ENCODE measurements at places on chromosomes 13 and 19. TPM values are rescaled to one million over a fixed set of nuclear protein-coding genes. Genes with fewer than 3 reads are reported as not detected.

The NLRP9 gene
- not detected for total RNA-seq

The PTOV1 gene
- 69.3 TPM for total RNA-seq

The NACC1 gene
- 74.5 TPM for total RNA-seq

The CASP14 gene
- not detected for total RNA-seq

The PSPN gene
- 2.7 TPM for total RNA-seq

The ACER1 gene
- total RNA-seq, result 0.30 TPM

The ARMC6 gene
- total RNA-seq, result 19.7 TPM

The ECSIT gene
- 24.8 TPM for total RNA-seq

The OR4F17 gene
- not detected for total RNA-seq

The MAST3 gene
- total RNA-seq, result 29.9 TPM

The KIR2DL4 gene
- total RNA-seq, result not detected

The ATXN8OS gene
- not detected for total RNA-seq

The NPAS1 gene
- total RNA-seq, result 0.20 TPM

The RASAL3 gene
- 174 TPM for total RNA-seq

The PCDH8 gene
- not detected for total RNA-seq

The TSKS gene
- 0.63 TPM for total RNA-seq

The CRX gene
- not detected for total RNA-seq
